Upper lobe of right lung (tissue), 1 donor: ENCODE measurements at places on chromosomes 3 and 15. TPM values are rescaled to one million over a fixed set of nuclear protein-coding genes. Genes with fewer than 3 reads are reported as not detected.

GRCh38 chr3:47536221-47536891 is 22.8 kb upstream of the ELP6 start:
- H3K4me1 ChIP-seq = no peaks in the 10 kb centered on the region
- H3K27ac ChIP-seq = no peak overlapping the region
- DNase-seq = no peak
- H3K4me3 ChIP-seq = no peak overlapping the region

GRCh38 chr3:167967257-167968036 is 128.3 kb downstream of the GOLIM4 start:
- H3K4me1 ChIP-seq = no peaks in the 10 kb centered on the region
- H3K27me3 ChIP-seq = no peaks in the 10 kb centered on the region
- H3K27ac ChIP-seq = no peak overlapping the region

The MST1R gene
- total RNA-seq = 46.2 TPM

- peak overlapping the region; percentile 28 for H3K27ac ChIP-seq
- H3K27me3 ChIP-seq = no peaks in the 10 kb centered on the region
- no peaks in the 10 kb centered on the region for H3K36me3 ChIP-seq
- H3K4me1 ChIP-seq = peaks cover 24% of the 10 kb centered on the region
- no peak overlapping the region for H3K4me3 ChIP-seq
Measured at GRCh38 chr3:71547249-71548198, 36.0 kb downstream of the FOXP1 start.

DNA sequence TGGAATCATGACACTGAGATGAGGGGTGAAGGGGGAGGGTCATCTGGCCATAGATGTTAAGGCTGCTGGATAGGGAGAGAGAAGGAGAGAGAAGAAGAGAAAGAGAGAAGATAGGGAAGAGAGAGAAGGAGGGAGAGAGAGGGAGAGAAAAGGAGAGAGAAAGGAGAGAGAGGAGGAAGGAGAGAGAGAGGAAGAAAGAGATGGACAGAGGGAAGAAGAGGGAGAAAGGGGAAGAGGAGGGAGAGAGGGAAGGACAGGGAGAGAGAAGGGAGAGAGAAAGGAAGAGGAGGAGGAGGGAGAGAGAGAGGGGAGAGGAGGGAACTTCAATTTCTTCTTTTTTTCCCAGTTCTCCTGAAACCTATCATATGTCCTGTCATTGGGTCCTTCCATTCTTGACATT is 15.1 kb upstream of the RBP1 start:
- H3K27me3 ChIP-seq = no peaks in the 10 kb centered on the region
- no peak for DNase-seq
- H3K36me3 ChIP-seq = no peaks in the 10 kb centered on the region
- H3K27ac ChIP-seq = no peak overlapping the region

DNA sequence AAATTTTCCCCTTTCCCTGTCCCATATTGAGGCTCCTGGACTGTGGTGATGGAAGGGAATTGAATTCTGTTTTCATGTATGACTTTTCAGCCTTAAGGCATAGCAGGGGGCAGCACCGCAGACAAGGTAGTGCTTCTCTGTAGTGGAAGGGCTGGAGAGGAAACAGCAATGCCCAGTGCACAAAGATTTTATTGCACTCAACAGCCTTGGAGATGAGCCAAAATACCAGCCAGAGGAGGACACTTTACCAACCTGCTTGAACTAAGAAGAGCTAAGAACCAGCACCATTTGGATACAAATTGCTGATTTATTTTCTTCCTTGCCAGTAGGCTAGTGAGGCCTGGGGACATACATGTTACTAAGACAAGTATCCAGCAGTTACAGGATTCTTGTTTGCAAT is 98.7 kb downstream of the KCNMB2 start:
- DNase-seq = no peak
- H3K36me3 ChIP-seq = no peaks in the 10 kb centered on the region
- no peaks in the 10 kb centered on the region for H3K4me1 ChIP-seq
- no peaks in the 10 kb centered on the region for H3K27me3 ChIP-seq
- no peak overlapping the region for H3K4me3 ChIP-seq

DNA sequence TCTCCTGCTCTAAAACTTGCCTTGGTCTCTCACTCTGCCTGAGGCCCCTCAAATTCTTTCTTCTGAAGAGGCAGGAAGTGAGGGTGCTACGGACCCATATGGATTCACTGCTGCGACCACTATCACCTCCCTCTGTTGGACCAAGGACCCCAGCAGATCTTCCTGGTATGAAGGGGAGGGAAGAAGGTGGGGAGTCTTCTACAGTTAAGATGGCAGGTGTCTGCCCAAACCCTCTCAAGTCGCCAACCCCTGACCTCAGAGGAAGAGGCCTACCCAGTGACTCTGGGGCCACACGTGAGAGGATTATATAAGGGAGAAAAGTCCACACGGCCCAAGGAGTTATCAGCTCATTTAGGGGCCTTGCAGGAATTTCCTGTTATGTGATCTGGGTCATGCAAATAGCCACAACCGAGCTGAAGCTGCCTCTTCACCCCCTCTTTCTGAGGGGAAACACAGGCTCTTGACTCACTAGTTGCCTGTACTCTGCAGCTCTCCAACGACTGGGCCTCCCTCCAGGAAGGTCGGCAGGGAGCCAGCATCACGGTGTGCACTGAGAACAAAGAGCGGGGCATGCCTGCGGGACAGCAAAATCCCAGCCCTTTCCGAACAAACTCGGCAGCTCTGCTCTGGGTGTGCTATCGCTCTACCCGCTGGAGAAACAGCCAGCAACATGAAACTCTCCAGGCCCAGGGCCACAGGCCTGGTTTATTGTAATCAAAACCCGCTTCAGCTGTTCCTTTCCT is 116.0 kb downstream of the XXYLT1 start:
- peaks cover 55% of the 10 kb centered on the region for H3K4me1 ChIP-seq
- no peaks in the 10 kb centered on the region for H3K27me3 ChIP-seq

- H3K36me3 ChIP-seq = no peaks in the 10 kb centered on the region
- H3K27ac ChIP-seq = no peak overlapping the region
- no peak overlapping the region for H3K4me3 ChIP-seq
- no peaks in the 10 kb centered on the region for H3K27me3 ChIP-seq
- DNase-seq = no peak
- H3K4me1 ChIP-seq = no peaks in the 10 kb centered on the region
Measured at GRCh38 chr3:81985996-81986723, 224.7 kb upstream of the GBE1 start.

The LRRC2 gene
- 2.9 TPM for total RNA-seq

- no peaks in the 10 kb centered on the region for H3K4me1 ChIP-seq
- H3K27ac ChIP-seq = no peak overlapping the region
- H3K36me3 ChIP-seq = no peaks in the 10 kb centered on the region
- H3K27me3 ChIP-seq = no peaks in the 10 kb centered on the region
Measured at GRCh38 chr15:81950841-81951414, 94.9 kb downstream of the MEX3B start.

The XCR1 gene
- 0.26 TPM for total RNA-seq
